ENCODE measurements at places on chromosomes 3 and 15.

DNA sequence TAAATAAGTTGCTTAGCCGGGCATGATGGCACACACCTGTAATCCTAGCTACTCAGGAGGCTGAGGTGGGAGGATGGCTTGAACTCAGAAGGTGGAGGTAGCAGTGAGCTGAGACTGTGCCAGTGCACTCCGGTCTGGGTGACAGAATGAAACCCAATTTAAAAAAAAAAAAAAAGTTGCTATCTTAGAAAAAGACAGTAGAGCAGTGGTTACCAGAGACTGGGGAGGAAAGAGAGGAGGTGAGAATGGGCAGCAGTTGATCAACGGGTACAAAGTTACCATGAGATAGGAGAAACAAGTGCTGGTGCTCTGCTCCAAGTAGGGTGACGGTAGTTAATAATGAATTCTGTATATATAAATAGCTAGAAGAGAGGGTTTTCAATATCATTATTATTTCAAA is 821 bp upstream of the CCR2 start:
- no peak for DNase-seq

DNA sequence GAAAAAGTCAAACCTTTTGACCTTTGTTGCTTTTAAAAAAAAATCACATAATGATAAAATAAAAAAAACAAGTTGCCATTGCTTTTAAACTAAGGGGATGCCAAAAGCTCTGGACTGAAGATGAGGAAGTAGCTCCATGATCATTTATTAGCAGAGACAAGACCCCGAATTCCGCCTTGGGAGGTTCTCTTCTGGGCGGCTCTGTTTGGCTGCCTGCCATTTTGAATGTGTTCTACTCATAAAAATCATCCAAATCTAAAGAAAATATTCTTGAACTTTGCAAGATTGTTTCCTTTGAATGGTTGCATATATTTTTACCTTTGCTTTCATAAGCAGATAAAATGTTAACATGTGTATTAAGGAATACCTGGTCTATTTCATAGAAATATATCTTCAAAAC is 63.8 kb downstream of the NCEH1 start:
- no peak for DNase-seq

DNA sequence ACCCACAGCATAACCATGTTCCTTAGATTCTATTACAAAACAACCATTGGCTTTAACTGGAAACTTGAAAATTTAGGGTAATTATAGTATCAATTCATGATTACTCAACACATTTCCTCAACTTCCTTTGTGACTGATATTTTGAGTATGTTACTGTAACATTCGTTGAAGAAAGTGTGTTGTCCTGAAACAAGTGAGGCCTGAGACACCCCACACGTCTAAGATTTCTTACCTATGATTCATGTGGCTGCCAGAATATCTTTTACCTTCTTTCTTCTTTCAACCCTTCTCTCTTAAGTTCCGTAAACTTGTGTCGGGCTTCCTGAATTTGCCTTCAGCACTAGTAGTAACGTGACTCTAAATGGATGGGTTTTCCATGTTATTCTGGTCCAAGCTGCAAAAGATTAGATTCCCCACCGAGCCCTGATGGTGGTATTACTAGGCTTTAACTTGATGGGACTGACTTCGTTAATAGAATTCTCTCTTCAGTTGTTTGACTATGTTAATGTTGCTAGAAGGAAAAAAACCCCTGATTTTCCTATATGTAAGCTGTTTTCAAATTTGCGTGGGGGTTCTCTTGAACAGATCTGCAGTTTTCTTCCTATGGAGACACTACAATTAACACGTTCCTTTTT is 296.0 kb upstream of the ICE2 start:
- no peak for DNase-seq

DNA sequence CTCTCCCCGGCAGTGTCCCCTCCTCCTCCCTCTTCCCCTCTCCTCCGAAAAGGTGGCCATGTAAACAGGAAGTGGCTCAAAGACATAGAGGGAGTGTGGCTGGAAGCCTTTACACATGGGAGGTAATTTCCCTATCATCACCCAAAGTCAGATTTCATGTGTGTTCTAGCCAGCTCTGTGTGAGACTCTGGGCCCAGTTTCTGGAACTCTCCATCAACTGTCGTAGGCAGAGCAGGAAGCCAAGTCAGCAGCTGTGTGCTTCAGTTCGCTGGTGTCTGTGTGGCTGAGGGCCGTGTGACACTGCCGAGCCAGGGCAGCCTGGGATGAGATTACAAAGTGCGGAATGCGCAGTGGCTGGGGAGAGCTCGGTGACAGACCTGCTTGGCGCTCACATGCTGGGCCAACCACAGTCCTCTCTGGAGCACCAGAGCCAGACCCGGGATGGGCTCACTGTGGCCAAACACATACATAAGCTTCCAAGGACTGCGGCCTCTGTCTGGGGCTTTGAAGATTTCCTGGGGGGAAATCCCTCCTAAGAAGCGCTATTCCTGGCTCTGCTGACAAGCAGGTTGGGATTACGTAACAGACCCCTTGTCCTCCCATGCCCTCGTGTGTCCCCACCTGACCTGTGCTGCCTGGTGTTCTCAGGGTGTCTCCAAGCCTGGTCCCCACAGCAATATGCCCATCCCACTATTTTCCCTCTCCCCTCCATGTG is 50.7 kb downstream of the UMPS start:
- DNase-seq = peak; percentile 64

- DNase-seq = peak; percentile 82
Measured at GRCh38 chr3:129888771-129889170, 4.7 kb downstream of the TMCC1 start.

All from skeletal muscle cell (primary cell).